NCI-H187 treated with DMSO at 0.1 percent for 48 hours (cell line): ENCODE measurements at places on chromosomes 13 and 19.

GRCh38 chr13:48081739-48082138, 13.2 kb downstream of the MED4 start:
- DNase-seq = no peak

DNA sequence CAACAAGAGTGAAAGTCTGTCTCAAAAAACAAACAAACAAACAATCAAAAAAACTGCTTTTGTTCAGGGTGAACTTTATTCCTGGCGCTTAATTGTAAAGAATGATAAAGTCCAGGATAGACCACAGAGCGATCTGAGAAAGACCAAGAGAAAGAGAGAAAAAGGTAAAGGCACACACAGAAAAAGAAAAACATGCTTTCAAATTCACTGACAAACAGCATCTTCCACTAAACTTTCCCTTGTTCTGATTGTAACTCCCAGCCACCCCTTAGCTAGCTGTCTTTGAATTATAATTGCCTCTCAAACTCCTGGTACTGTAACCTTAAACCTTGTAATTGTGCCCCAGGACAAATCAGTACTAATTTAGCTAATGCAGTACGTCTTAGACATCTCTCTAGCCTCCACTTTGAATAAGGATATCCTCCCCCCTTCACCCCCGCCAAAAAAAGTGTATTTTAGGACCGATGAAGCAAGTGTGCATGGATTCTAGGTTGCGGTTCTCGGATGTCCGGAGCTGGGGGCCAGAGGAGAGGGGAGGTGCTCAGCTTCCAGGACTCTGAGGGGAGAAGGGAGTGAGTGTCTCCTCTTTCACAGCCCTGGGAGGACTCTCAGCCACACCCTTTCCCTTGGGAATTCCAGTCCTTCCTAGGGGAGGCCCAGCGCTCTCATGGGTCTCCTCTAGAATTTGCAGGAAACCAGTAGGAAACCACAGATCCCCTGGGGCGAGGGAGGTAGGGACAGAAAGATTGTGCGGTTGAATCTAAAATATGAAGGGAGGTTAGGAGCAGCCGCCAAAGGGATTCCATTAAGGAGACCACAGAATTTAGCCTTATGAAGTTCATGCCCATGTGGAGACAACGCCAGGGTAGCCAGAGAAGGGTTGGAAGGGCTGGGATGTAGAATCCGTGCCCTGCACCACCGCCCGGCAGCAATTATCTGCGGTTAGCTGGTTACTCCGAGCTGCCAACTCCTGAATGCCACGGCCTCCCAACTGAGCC, 19.7 kb downstream of the ZNF536 start:
- DNase-seq = no peak

DNA sequence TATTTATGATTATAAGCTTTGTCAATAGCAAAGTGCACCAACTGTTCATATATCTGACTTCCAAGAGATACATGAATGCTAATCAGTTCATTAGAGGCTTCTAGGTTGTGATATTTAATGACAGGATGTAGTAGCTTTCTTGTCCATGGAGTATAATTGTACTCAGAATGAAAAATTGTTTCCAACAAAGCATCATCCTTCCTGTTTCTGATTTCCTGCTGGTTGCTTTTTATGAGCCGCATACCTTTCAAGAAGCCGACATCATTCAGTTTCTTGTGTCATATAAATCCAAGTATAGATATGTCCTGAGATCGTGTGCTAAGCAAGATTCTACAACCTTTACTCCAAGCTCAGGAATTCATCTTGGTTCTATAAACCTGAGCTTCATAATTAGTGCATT, 326.6 kb downstream of the DIAPH3 start:
- no peak for DNase-seq

DNA sequence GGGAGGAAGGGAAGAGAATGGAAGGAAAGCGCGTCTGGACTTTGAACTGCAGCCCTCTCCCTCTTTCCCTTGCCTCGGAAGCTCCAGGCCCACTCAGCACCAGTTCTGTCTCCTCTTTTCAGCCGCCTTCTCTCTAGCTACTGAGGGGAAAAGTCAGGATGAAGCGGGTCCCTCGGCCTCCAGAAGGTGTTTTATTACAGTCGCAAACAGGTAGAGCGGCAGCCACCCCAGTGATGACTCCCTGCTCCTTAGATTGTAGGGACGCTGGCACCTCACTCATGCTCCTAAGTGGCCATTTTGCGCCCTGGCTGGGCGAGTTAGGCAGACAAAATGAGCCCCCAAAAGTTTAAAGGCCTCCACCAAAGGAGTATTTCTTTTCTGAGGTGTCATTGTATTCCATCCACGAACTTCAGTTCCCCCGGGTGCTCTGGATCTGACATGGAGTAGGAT, 954 bp upstream of the STK24 start:
- DNase-seq = no peak

GRCh38 chr13:20377720-20378119, 145.6 kb upstream of the GJB6 start:
- no peak for DNase-seq

DNA sequence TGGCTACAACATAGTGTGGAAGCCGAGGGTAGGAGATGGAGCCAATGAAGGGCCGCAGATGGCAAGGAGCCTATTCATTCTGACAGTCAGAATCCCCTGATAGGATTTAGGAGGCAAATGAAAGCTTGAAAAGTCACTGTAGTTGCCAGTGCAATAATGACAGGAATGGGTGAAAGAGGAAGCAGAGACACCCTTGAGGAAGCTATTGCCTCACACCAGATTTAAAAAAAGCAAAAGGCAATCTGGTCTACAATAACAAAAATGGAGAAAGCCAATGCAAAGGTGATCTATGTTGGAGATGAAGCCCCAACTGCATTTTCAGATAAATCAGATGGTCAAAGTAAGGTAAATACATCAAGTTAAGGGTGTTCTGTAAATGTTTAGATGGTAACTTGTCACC, 158.5 kb downstream of the TUBA3C start:
- no peak for DNase-seq

GRCh38 chr13:40749327-40749726, 21.7 kb downstream of the MRPS31 start:
- DNase-seq = no peak

DNA sequence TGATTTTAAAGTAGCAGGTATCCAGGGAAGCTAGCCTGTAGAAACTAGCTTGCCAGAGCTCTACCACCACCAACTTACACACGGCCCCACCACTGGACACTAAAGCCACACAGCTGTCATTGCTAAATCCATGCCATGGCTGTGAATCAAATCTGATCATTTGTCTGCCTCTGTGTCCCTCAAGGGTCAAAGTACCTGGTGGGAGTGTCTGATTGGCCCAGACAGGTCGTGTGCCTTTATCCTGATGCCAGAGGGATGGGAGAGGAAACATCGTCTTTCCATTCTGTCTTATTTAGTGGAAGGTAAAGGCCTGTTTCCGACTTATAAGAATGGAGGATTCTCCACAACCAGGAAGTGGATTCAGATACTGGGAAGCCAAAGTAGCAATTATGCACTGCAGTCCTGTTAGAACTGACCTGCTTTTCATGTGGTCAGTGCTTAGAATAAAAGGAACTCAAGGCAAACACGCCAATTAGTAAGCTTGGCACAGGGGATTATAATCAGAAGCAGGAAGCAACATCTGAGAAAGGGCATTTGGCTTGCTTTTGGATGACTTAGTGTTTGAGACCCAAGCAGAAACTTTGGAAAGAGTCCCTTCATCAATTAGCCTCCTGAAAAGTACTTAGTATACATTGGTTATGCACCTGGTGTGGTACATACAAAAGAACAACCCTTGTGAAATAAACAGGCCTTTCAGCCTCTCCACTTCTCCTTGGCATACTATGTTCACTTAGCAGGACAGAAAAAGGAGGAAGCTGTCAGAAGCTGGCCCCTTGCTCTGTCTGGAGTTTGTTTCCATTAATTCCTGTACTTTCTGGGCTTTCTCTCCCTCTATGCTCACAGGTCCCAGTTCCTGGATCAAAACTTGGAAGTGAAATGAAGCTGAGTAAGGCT, 192.4 kb downstream of the NUFIP1 start:
- DNase-seq = no peak

DNA sequence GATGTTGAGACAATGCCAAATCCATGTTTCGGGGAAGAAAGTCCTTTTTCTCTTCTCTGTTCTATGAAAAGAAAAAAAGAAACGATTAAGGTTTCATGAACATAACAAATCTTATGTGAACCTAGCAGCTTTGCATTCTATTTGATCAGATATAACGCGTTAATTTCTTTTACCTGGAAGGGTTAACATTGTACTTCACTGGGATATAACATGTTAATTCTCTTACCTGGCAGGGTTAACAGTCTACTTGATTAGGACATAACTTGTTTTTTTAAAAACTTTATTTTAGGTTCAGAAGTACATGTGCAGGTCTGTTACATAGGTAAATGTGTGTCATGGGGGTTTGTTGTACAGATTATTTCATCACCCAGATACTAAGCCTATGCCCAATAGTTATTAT, 68.8 kb downstream of the CPAMD8 start:
- DNase-seq = no peak

- DNase-seq = no peak
These were observed 31.2 kb upstream of the ZNF536 start for GRCh38 chr19:30340771-30341561.
